ENCODE measurements at places on chromosomes 7 and 10.

DNA sequence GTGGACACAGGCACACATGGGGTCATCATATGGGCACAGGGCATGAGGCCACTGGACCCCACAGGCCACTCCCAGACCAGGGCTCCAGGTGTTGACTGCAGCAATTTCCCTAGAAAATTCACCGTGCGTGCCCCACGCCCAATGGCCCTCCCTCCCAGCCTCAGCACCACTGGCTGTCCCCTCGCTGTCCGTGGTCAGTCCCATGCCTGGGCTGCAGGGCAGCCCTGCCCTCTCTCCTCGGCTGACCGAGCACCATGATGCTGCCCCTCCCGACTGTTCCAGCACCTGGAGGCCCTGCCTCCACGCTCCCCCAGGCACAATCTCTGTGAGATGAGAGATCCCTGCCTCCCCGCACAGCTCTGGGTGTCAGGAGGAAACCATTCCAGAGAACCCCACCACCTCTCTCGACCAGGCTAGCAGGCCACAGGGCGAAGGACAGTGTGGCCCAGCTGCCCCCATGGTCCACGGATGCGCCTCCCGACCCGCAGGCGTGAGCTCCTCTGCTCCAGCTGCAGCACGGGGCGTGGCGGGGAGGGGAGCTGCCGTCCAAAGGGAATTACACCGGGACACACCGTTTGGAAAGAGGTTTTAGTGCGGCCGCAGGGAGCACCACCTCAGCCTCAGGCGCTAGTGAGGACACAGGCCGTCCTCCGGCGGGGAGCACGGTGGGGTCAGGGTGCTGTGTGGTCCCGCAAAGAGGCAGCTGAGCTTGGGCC, 12.6 kb downstream of the NUDT1 start:
- no peak for DNase-seq

GRCh38 chr10:48383393-48383792, 76.9 kb downstream of the MAPK8 start:
- DNase-seq, result no peak

DNA sequence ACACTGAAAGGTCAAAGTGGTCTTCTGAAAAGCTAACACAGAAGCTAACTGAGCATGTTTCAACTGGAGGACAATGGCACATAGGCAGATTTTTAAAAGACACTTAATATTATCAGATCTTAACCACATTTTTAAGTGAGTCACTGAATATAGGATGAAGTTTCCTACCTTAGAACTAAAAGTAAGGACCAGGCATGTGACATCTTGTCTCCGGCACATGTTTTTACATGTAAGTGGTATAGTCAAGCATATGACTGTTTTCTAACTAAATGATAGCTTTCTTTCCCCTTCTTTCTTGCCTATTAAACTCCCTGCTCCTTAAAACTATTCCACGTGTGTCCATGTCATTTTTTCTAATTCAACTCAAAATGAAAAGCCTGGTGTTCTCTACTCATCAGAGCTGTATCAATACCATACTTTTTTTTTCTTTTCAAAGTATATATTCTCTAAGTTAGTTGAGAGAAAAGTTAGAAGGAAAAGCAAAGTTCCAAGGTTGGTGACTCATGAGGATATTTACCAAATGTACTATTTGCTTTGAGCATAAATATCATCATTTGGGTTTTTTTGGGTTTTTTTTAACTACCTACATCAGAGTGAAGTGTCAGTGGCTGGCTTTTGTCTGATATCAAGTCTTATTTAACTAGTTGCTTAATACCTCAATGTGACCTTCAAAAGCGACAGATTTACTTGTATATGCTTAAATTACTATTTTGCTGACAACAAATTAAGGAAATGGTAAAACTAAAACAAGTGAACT, 127.5 kb downstream of the CRPPA start:
- DNase-seq, result no peak

DNA sequence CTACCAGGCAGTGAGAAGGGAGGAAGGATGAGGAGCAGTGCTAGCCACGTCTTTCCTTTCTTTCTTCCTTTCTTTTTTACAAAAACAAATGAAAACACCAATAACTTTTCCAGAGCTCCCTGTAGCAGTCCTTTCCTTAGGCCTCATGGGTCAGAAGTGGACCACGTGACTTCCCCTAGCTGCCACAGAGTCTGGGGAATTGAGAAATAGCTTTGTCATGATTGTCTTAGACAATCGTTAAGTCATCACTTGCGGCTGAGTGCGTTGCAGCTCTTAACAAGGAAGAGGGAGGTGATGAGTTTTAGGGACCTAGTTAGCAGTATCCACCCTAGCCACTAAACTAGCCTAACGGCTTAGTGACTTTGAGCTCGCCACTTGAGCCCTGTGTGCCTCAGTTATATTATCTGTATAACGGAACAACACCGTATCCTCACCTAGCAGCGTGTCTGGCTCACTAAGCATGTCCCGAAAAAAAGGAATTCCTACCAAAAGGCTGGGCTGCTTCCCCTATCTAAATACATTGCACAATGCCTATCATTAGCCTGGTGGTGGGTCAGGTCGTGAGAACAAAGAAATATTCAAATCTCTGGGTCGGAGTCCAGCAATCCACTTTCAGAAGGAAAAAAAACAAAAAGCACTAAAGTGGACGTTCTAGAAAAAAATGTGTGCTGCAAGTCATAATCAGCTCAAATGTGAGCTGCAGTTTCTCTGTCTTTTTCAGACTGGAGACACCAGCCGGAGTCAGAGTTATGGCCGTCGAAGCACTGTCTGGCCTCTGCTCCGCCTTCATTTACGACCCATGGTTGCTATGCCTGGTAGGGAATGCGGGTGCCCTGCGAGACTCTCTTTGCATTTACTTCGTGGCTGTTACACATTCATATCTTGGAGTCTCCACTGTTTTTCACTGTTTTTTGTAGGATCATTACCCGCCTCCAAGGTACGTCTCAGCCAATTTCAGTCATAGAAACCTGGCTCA, 338.5 kb upstream of the FOXK1 start:
- DNase-seq, result no peak
